ENCODE measurements at places on chromosomes 3 and 15.

DNA sequence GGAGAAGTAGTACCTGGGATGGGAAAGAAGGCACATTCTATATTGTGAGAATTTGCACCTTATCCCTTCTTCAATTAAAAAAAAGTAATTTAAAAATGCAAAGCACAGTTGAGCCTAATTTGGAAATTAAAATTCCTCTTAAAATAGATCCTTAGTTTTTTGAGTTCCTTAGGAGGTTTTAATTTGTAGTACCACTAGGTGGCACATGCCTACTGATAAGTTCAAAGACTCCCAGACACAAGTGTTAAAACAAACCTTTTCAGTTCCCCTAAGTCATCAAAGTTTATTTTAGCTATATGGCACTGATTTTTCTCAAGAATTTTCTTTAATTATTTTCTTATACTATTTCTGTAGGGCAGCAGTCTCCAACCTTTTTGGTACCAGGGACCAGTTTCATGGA lies 127.6 kb upstream of the AZI2 start:
- DNase-seq: no peak

DNA sequence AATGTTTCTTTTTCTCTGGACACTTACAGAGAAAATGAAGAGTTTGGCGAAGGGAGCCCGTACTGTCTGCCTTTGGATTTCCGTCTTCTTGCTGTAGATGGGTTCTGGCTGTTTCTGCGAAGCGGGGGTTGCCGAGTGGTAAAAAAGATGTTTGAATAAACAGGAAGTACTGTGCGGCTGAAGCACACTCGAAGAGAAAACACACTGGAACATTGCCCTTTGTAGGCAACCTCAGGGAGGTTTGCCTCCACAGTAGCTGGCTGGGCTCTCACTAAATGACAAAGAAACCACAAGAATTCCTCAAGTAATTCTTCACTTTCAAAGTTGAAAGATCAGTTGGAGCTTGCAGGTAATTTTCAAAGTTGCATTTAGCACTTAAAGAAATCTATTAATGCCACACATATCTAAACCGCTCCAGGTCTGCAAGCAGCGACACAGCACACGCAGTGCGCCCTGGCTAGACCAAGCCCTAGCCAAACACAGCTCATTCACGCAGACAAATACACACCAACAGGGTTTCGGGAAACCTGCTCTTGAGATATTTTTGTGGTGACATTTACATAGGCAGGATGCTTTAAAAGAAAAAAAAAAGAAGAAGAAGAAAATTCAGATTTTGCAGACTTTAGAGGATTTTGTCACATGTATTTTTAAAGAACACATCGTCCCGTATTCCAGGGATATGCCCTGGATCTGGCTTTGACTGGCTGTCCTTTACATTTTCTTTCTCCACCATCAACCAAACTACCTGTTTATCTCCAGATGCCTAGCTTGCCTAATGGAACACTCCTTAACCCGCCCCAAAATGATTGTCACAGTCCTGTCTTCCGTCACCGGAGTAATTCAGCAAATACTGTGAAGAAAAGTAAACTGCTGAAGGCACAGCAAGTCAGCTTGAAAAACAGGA lies 452.8 kb downstream of the FOXP1 start:
- peak; percentile 41 for DNase-seq

- DNase-seq: no peak
Measured at GRCh38 chr15:41564960-41565502, 6.0 kb downstream of the TYRO3 start.

- DNase-seq: no peak
Measured at GRCh38 chr15:39549912-39550311, 31.0 kb upstream of the THBS1 start.

DNA sequence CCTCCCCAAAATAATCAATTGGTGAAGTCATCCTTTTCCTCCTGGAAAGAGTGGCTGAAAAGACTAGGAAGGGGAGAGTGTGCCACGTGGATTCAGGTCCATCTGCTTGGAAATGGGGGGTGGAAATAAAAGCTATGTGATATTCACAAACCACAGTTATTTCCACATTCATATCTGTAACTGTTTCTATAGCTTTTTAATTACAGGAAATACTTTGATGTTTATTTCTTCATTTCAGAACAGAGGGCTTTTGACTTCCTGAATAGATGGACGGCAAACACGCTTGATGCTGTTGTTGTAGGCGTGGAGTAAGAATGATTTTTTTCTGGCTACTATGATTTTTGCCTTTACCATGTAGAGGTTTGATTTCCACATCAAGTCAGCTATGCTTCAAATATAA lies 10.1 kb downstream of the AADACL2 start:
- DNase-seq: no peak

GRCh38 chr15:90143166-90143655 lies 40.9 kb upstream of the IDH2 start:
- DNase-seq: peak; percentile 67

GRCh38 chr3:133849346-133849745 lies 43.7 kb downstream of the SRPRB start:
- DNase-seq: no peak

DNA sequence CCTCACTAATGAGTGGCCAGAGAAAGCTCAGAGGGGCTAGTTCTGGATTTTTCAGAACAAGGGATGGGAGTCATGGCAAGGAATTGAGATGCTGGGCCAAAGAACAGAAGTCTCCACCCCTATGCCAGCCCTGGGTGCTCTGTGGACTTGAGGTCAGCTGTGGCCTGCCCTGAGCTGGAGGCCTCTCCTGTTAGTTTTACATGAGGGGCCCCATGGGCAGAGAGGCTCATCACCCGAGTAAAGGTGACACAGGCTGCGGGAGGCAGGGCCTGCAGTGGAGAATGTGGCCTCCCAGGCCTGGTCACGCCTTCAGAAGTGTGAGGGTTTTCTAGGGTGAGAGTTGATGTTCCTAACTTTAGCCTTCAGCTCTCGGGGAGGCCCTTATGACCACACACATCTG lies 44.9 kb downstream of the ABHD5 start:
- DNase-seq: no peak

GRCh38 chr15:68500363-68501258 lies 68.6 kb upstream of the ITGA11 start:
- DNase-seq: no peak

- DNase-seq: peak; percentile 41
Measured at GRCh38 chr15:44066211-44066827, 128.8 kb downstream of the FRMD5 start.

GRCh38 chr3:61250784-61251173 lies 473 bp downstream of the FHIT start:
- peak; percentile 15 for DNase-seq

DNA sequence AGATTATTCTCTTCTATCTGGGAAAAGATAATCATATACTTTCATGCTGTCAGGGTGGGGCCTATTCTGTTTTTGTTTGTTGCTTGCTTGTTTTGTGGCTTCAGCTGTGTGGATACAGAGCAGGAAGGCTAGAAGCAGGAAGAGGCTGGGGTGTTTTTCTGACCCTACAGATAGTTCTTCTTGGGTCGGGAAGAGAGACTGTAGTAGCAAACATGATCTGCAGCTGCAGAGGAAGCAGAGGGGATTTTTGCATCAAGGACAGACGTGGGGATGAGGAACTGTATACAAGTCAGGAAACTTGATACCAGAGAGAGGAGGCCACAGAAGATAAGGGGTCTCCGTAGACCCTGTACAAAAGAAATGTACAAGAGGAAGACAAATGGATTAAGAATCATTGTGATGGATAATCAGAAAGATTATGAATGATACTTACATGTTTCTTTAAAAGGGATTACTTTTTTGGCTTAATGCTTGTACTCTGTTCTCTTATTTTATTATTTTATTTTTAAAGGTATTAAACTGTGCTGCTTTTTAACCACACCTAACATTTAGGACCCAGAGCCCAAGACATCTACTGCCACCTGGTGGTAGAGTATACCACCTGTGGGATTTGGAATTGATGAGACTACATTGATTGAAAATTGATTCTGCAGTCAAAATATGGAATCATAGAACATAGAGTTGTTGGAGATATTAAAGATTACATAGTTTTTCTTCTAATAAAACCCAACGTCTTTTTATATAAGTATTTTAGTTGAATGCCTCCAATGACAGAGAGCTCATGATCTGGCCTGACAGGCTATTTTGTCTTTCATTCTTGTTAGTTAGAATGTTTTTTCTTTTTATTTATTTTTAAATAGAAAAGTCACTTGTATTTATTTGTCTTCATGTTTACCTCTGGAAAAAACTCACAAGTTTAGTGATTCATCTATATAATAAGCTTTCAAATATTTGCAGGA lies 87.3 kb upstream of the ROPN1 start:
- DNase-seq: no peak

DNA sequence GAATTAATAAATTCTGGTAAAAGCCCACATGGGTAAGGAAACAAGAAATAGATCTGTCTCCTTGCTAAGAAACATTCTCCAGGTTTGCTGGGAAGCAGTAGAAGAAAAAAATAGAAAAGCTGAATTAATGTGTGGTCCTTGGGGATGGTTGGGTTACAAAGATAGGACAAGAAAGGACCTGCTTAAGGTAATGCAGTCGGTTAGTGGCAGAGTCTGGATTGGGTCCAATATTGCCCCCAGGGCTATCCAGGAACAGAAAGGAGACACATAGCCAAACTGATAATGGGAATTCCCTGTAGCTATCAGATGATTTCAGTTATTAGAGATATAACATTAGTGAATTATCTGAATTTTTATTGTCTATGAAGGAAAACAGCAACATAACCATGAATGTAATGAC lies 584.3 kb downstream of the ROBO1 start:
- no peak for DNase-seq

DNA sequence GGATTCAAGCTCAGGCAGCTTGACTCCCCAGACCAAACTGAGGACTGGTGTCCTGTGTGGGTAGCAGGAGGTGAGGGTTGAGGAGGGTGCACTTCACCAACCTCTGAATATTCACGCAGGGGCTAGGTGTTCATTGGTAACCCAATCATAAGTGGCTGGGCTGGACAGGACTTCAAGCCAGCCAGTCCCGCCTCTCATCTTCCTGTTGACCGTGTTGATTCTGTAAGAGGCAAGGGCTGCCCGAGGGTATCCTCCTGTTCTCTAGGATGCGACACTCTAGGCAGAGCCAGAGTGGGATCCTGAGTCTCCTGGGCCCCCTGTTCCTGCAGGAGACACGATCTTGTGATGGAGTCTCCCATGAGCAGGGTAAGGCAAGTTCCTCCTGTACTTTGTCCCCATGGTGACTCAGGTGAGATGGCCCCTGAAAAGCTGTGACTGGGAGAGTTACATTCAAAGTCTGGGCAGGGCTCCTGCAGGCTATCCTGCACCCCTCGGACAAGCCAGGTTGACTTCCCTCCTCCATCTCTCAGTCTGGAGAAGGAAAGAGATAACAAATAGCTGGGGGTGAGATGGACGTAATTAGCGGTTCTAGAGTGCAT lies 58.1 kb upstream of the POMGNT2 start:
- no peak for DNase-seq

GRCh38 chr15:29888646-29889045 lies 66.4 kb upstream of the TJP1 start:
- DNase-seq: no peak

GRCh38 chr3:4982773-4983738 lies 3.8 kb downstream of the BHLHE40 start:
- no peak for DNase-seq

DNA sequence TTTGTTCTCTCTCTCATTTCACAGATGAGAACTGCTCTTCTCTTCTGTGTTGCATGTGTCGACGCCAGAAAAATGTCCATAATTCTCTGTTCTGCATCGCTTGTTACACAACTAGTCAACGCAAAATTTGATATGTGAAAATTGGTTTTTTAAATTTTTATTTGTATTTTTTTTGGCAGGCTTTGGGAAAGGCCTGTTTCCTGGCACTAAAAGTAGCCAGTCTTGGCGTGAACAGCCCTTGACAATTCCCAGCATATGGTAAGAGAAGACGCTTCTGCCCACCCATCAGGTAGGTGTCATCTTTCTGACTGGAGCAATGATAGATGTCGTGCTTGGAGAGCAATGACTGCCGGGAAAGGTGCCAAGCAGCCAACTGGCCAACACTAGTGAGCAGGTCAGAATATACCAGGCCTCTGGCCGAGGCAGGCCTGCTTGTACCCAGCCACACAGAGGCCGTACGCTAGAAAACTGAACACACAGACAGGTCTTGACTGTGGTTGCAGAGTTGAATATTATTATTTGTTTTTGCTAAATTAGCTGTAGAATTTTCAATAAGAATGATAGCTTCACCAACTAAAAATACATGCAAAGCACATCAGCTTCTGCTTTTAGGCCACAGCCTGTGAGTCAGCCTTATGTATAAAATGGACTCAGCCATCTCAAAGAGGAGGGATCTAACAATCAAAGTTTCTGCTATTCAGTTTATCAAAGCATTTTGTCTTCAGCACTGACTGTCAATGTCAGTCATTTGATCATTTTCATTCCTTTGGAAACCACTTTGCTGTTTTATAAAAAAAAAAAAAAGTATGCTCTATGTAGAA lies 837.5 kb downstream of the MCTP2 start:
- no peak for DNase-seq
